ENCODE measurements at places on chromosomes 11 and 22.

- DNase-seq = no peak
Measured at GRCh38 chr11:45844822-45845578, 2.3 kb upstream of the CRY2 start.

DNA sequence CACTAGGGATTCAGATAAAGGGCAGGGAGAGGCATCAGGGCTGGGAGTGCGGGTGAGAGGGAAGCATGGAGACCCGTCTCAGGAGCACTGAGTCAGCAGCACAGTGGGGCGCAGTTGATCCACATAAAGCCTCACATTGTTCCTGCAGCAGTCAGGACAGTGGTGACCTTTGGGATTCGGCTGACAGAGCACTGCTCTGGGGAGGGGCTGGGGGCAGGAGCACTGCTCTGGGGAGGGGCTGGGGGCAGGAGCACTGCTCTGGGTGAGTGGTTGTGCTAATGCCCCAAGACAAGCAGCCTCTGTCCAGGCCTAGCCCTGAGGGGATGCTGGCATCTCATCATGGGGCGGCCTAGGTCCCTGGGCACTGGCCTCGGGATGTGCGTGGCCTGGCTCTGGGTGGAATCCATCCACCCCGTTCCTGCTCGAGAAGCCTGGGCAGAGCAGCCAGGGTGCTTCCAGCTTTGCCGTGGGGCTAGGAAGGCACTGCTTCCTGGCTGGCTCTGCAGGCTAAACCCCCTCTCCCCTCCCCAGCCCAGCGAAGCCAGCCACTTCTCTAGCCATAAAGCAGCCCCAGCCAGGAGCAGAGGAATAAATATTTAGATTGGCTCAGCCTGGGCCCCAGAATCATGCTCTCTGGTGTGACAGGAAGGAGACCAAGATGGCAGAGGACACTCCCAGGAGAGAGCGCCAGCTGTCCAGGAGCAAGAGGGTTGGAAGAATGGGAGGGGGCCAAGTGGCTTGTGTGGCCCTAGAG is 7.3 kb downstream of the OAF start:
- no peak for DNase-seq

GRCh38 chr11:80596291-80596810 is 1155.5 kb upstream of the TENM4 start:
- DNase-seq = no peak

- DNase-seq = no peak
Measured at GRCh38 chr11:86571273-86571948, 101.0 kb downstream of the ME3 start.

DNA sequence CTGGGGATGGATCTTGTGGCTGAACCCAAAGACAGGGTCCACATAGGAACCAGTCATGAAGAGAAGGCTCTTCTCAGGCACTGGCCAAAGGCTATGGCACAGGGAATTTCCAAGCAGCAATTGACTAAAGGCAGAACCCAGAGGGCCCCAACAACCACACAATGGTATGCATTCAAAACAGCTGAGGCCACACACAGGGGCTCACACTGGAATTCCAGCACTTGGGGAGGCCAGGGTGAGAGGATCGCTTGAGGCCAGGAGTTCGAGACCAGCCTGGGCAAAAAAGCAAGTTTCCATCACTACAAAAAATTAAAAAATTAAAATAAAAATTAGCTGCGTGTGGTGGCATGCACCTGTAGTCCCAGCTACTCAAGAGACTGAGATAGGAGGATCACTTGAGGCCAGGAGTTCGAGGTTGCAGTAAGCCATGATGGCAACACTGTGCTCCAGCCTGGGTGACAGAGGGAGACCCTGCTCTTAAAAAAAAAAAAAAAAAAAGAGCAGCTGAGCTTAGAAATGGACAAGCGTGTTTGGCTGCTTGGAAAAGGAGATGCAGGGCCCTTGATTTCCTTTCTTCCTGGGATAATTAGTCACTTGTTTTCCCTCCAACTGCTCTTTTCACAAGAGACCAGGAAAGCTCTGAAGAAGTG is 44.6 kb downstream of the MYH9 start:
- DNase-seq = no peak

DNA sequence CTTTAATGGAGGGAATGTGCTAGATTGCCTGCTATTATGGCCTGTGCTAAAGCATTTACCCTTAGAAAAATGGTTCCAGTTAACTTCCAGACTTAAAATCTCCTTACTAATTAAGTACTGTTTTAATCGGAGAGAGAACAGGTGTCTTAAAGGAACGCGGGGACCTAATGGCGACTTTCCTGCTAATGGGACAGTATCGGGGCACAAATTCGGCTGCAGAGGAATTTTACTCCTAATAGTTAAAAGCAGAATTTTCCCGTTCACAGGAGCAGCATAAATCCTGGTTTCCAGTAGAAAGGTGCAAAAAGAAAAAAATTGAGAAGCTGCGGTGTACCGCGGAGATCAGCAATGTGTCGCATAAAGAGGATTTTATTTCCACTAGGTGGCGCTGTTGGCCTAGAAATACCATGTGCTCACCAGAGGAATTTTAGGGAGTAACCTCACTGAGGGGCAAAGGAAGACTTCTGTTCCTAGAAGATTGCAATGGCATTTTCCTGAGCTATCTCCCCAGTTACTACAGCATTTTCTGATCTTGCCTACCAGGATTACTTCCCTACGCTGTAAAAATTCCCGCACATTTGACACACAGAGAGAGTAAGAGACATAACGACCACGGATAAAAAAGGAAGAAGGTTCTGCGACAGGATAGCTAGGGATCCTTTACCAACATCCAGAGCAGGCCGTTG is 44.5 kb downstream of the ZNF280B start:
- DNase-seq = peak; percentile 44

- no peak for DNase-seq
Measured at GRCh38 chr11:1735271-1735670, 15.1 kb downstream of the IFITM10 start.

GRCh38 chr11:65160643-65161042 is 9.4 kb upstream of the SPDYC start:
- no peak for DNase-seq

DNA sequence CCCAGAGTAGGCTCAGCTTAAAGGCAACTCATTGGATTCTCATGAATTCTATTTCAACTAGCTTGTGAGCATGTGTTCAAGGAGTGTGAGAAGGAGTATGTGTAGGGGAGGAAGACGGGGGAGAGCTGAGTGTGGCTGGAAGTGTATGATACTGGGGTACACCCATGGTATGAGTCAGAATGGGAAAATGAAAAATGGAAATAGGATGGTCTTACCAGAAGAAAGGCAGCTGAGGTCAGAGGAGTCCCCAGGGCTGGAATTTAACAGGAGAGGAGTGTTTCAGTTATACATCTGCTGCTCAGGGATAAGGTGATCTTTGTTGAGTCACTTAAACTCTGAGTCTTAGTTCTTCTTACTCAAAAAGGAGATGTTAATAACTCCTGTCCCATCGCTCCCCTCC is 6.7 kb upstream of the ADAMTS15 start:
- no peak for DNase-seq

GRCh38 chr22:17896586-17896985 is 122.3 kb upstream of the BID start:
- peak; percentile 40 for DNase-seq

DNA sequence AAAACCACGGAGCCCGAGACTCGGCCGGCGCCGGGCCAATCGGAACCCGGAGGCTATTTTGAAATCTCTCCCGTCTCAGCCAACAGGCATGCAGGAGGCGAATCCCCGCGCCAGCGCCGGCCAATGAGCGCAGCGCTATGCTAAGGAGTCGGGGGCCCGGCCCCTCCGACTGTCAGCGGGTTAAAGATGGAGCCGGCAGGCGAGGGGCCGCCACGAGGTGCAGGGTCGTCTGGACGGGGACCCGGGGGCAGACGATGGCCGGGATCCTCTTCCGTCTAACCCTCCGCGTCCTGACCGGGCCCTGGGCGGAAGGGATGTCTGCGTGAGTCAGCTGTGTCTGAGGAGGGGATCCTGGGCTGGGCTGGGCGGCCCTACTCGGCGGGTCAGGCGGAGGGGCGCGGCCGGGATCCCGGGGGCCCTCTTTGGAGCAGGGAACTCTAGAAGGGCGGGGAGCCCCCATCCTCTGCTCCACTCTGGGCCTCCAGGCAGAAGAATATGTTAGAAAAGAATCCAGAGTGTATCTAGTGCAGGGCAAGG is 10.0 kb downstream of the SDF2L1 start:
- DNase-seq = peak; percentile 86

- DNase-seq = no peak
Measured at GRCh38 chr22:28983190-28983589, 78.4 kb downstream of the C22orf31 start.

DNA sequence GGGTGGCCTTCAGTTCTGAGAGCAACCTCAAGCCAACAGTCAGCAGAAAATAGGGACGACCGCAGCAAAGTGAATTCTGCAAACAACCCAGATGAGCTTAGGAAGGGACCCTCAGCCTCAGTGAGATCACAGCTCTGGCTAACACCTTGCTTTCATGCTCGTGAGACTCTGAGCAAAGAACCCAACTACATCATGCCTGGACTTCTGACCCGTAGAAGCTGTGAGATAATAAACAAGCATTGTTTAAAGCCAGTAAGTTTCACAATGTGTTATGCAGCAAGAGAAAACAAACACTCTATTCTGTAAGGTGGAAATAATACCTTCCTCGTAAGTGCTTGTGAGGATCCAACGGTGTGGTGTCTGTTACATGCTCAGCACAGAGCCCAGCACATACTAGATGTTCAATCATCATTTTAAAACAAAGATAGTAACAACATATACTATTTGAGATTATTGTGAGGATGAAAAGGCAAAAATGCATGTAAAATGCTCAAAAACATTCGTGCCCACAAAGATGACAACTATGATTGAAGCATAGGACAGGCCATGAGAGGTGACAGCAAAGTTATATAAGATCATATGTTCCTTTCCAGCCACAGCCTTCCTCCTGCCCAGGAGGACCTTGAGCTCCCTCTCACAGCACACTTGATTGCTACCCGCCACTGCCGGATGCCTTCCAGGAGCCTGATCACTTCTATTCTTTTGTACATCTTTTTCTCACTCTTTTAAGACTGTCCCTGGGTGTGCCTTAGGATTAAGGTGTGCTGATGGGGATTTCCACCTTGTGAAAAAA is 433.3 kb downstream of the BUD13 start:
- DNase-seq = no peak
